ENCODE measurements at places on chromosomes 6 and 20.

- DNase-seq, result no peak
Measured at GRCh38 chr6:28586324-28586723, 60.6 kb downstream of the GPX5 start.

DNA sequence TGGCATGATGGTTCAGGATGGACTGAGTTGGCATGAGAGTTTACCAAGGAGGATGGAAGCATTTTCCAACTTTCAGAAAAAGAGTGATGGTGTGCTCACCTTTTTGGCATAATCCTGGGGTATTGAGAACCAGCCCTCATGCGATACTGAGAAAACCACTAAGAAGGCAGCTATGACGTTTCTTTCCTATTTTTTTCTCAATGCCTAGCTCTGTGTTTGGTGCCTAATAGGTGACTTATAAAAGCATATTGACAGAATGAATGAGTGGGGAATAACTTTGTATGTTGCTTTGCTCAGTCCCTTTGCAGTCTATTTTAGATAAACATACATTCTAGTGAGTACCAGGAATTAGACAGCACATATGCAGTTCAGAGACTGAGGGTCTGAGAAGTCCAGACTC lies 816.3 kb downstream of the DHX35 start:
- DNase-seq, result no peak

DNA sequence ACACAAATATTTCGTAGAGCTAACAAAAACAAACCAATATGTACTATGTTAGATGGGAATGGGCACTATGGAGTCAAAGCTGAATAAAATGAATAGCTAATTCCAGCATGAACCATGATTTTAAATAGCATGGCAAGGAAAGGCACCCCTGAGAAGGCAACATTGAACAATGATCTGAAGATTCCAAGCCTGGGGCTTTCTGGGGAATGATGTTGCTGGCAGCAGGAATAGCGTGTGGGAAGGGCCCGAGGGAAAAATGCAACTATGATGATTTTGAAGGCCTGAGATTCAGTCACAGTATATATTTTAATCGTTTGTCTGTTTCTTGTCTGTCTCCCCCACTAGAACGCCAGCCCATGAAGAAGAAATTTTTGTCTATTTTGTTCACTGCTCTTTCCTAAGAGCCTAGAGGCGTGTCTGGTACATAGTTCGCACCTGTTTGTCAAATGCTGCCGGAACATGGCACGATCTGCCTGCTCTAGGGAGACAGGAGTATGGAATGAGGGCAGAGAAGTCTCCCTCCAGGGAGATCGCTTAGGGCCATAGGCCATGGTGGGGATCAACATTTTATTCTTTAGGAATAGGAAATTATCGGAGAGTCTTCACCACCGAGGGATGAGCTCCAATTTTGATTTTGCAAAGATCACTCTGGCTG lies 84.8 kb upstream of the EYA2 start:
- DNase-seq, result peak; percentile 31

DNA sequence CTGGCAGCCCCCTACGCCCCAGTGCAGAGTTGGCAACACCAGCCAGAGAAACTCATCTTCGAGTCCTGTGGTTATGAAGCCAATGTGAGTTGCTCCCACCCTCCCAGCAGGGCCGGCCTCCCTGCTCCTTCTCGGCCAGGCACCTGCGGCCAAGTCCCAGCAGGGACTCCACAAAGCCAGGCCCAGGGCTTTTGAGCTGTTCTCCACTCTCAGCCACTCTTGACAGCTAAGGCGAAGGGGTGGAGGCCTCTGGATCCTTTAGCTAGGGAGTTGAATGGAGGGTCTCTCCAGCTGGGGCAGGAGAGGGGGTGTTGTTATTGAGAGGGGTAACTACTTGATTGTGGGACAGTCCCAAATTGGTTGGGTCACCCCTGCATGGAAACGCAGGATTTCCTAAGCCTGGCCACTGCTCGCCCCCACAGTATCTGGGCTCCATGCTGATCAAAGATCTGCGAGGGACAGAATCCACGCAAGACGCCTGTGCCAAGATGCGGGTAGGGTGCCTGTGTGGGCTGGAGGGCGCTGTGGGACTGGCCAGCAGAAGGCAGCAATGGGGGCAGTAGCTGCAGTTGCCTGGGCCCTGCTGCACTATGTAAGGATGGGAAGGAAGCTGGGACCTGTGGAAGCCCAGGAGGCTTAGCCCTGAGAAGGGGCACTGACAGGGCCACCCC lies 58.3 kb downstream of the TCP11 start:
- DNase-seq, result no peak

DNA sequence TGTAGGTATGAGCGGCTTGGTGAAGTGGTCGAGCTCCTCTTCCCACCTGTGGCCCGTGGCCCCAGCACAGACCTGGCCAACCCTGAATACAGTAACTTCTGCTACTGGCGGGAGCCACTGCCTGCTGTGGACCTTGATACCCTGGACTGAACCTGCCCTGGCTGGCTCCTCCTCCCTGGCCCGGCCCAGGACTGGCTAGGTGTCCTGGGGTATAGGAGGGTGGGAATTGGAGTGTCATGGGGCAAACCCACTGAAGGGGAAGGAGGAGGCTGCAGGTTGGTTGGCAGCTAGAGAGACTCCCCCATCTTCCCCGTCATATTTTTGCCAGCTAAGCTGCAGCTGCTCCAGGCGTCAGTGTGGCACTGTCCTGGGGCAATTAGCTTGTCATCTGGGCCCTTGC lies 7.9 kb downstream of the EMILIN3 start:
- DNase-seq, result no peak

DNA sequence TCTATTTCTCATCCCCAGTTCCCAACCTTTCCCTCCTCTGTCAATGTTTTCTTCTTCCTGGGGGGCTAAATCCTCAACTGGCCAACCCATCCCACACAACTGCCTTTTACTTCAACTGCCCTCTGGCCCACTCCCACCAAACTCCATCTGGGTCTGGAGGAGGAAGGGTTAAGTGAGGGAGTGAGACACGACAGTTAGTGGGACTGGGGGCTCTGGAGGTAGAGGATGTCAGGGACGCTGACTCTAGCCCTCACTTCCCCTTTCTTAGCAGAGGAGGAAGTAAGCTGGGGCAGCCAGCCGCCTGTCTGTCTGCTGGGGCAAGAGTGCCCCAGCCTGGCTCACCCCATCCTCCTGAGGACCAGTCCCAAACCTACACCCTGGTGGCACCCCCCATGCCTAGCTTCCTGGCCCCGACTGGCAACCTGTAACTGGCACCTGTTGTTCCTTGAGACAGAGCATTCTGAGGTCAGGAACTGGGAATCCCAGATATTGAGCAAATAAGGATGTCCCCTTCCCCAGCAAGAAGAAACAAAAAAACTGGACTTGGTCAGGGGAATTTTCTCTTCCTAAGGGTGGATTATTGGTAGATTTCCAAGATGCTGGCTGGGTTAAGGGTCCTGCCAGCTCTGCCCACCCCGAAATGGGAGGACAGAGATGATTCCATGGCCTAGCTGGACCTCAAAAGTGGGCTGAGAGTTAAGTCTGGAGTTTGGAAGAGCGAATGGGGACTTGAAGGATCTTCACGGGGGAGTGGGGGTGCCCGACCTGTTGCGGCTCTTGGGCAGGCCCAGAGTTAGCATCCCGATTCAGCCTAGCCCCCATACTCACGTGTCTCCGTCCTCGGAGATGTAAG lies 971 bp downstream of the NFKBIE start:
- no peak for DNase-seq

DNA sequence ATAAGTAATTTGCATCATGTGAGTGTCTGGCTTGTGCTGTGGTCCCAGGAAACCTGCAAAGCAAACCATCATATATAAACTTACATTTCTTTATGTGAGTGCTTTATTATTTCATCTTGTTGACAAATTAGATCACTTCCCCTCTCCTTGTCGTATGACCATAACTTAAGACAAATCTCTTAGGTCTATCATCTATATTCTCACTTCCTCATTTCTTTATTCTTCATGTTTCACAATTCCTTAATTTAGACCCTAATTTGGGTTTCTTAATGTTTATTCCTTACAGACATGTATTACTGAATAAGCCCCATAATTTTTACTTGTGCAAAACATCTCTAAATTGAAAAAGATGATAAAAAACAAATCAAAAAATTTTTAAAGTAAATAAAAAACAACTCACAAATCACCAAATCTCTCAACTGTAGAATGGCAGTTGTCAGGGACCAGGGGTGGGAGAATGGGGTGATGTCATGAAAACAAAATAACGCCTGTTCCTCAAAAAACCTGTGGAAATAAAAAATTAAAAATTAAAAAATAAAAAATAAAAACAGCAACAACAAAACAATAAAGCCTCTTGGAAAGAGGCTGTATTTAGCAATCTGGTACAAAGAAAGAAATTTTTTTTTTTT lies 49.5 kb upstream of the FBXO30 start:
- no peak for DNase-seq

DNA sequence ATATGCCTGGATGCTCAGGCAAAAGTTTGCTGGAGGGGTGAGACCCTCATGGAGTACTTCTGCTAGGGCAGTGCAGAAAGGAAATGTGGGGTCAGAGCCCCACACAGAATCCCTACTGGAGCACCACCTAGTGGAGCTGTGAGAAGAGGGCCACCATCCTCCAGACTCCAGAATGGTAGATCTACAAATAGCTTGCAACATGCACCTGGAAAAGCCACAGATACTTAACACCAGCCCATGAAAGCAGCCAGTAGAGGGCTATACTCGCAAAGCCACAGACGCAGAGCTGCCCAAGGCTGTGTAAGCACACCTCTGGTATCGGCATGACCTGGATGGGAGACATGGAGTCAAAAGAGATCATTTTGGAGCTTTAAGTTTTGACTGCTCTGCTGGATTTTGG lies 60.7 kb upstream of the GJE1 start:
- DNase-seq, result no peak

- no peak for DNase-seq
Measured at GRCh38 chr6:110537208-110538123, 61.1 kb upstream of the SLC22A16 start.

GRCh38 chr6:656460-657252 lies at the start of gene HUS1B:
Gene HUS1B, minus strand, starts transcription at chr6:657100. Its CDS starts 156 bp downstream, at chr6:656944.
- DNase-seq, result no peak

- DNase-seq, result no peak
Measured at GRCh38 chr6:35154262-35154661, 13.1 kb upstream of the TCP11 start.

DNA sequence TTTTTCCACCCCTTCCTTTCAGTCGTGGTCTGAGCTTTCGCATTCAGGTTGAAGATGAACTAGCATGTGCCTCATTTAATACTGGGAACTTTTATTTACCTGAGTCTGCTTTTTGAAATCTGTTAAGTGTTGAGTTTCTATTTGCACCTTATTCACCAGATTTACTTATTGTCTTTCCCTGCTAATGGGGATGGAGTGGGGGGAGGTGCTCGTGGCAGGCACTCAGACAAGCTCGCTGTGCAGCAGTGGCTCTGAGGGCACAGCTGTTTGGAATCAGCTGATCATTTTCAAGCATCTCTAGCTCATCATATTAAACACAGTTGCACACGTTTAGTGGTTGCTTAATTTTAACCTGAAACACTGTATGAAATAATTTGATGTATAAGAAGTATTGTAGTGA lies 35.6 kb downstream of the UTRN start:
- DNase-seq, result peak; percentile 47
